T-cell (primary cell): ENCODE measurements at places on chromosomes 1 and 21.

DNA sequence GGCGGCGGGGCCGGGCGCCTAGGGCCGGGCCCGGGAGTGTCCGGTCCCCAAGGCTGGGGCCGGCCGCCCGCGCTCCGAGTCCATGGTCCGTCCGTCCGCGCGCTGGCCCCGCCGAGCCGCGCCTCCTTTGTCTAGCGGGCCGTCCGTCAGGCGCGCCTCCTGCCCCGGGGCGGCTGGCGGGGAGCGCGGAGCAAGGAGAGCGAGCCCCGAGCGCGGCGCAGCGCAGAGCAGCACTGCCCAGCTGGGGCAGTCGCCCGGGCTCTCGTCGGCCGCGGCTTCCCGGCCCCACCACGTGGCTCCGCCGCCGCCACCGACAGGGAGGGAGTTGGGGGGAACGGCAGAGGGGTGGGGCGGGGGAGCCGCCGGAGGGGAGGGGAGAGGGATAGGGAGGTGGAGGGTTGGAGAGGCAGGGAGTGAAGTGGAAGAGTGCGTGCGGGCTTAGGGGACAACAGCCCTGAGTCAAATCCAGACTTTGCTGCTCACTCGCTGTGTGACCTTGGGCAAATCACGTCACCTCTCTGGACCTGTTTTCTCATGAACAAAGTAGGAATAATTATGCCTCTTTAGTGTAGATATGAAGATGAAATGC lies at the start of gene NKAIN1:
TSS of gene NKAIN1 (minus strand) at position 235 of the 589 bp plus-strand sequence. CDS start 340 bp downstream, outside the sequence.
- no peak for DNase-seq

GRCh38 chr1:31467005-31467674 lies 54.1 kb downstream of the SERINC2 start:
- DNase-seq, result no peak

DNA sequence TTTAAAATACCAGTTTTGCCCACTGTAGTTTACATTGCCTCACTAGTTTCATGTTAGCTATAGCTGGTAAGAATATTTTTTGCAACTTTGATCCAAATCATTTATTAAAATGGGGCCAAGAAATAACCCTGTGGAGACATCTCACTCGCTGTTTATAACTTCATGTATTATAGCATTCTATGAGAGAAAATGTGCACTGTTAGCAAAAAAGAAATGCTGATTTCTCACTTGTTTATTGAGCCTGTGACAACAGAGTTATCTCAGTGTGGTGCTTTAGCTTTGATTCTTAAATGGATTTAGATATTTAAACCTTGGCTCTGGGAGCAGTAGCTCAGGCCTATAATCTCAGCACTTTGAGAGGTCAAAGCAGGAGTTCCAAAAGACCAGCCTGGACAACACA lies 127.9 kb downstream of the PIK3R3 start:
- DNase-seq, result no peak

DNA sequence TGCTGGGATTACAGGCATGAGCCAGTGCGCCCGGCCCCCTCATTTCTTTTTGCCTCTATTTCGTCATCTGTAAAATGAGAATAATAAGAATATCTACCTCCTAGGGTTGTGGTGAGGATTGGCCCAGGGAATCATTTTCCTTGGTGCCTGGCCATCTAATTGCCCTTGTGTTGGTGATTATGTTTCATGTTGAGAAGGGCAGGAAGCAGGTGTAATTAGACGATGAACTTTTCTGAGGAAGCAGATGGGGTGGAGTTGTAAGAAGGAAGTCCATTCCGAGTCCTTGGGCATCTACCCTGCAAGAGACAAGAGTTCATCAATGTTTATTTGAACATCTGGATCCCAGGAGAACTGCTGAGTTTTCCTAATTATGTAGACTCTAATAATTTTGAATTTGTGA lies 38.7 kb upstream of the NEK2 start:
- DNase-seq, result no peak

GRCh38 chr21:41018431-41018830 lies 149.5 kb upstream of the BACE2 start:
- DNase-seq, result no peak

DNA sequence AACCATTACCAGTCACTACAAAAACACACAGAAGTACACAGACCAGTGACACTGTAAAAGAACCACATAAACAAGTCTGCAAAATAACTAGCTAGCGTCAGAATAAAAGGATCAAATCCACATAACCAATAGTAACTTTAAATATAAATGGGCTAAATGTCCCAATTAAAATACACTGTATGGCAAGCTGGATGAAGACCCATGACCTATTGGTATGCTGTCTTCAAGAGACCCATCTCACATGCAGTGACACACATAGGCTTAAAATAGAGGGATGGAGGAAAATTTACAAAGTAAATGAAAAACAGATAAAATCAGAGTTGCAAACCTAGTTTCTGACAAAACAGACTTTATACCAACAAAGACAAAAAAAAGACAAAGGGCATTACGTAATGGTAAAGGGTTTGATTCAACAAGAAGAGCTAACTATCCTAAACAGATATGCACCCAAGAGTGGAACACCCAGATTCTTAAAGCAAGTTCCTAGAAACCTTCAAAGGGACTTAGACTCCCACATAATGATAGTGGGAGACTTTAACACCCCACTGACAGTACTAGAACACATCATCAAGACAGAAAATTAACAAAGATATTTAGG lies 196.9 kb downstream of the TBX15 start:
- DNase-seq, result no peak

DNA sequence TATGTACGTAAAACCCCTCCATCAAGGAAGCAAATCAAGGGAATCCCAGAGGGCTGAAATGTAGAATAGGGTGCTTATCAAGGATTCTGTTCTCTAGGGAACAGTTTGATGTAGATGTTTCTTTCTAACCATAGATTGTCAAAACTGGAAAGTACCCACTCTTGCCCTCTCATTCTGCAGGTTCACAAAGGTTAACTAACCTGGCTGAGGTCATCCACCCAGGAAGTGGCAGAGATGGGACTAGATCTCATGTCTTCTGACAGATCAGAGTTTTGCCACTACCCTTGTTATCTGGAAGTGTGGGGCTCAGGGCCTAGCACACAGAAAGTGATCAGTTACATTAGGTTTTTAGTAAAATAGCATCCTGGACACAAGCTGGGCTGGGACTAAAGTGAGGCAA lies 47.4 kb downstream of the GFI1 start:
- DNase-seq, result no peak

DNA sequence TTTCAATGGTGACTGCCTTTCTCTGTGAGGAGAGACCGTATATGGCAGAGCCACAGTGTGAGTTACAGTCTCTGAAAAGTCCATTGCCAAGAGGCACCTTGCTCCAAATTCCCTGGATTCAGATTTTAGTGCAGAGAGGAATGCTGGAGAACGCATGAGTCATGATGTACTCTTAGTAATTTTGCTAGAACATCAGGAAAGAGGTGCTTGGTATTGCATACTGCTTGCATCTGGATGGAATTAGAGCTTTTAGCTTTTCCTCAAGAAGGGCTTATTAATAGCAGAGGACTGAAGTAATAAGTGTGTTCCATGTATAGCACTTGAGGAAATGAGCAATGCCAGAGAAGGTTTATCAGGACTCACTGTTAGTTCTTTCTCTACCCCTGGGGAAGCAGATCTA lies 40.5 kb upstream of the AKT3 start:
- DNase-seq, result no peak

DNA sequence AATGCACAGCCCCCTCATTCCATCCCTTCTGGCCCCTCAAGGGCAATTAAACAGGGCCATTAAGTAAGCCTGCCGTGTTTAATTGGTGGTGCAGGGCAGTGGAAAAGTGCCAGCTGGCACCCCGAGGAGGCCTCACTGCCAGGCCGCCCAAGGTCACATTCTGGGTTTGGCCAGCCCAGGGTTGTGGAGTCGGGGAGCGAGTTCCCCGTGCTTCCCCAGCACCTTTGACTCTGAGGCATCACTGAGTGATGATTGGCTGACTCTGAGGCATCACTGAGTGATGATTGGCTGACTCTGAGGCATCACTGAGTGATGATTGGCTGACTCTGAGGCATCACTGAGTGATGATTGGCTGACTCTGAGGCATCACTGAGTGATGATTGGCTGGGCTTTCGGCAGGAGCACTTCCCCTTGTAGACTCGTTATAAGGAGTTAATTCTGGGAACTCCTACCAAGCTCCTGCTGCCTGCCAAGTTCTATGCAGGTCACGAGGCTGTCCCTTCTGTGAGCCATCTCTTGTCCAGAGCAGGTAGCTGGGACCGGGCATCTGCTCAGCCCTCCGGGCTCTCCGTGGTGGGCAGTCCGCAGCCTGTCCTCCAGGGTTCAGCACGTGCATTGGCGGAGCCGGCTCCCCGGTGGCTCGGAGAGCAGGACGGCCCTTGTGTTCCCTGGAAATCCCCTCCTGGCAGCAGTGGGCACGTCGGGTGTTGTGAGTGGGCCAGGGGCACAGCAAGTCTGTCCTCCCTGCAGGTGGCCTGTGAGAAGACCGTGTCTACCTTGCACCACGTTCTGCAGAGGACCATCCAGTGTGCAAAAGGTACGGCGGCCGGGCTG lies 20.9 kb downstream of the CSTB start:
- no peak for DNase-seq
